Right renal pelvis (tissue), 4 donors: ENCODE measurements at places on chromosomes 2 and 18. TPM values are rescaled to one million over a fixed set of nuclear protein-coding genes. Genes with fewer than 3 reads are reported as not detected.

DNA sequence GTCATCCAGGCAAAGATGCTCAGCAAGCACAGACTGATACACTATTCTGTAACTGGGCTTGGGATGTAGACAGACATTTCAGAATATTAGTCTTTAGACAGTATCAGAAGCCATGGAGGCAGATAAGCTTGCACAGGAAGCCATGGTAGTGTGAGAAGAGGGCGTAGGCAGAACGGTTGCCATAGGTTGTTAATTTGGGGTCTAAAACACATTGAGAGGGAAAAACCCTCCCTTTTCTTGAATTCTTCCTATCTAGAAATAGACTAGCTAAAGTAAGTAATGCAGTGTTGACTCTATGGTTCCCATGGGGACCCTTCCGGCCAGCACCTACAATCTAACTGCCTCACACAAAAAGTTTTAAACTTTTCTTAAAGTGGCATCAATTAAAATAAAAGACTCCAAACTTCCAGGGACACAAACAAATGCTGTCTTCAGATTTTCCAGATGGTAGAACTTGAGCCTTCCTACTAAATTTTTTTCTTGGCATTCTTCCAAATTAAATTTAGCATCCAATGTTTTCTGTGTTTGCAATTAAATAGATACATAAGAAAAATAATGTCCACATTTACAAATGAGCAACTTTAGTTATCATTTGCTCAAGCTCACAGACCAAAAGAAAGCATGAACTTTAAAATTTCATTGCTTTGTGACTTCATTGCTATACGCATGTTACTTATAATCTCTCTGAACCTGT lies 1.9 kb downstream of the PRKRA start:
- DNase-seq, result no peak

TRIM43 gene
- 0.27 TPM for polyA plus RNA-seq

- no peak for DNase-seq
These were observed 41.7 kb downstream of the SUMO1 start for GRCh38 chr2:202196727-202197126.

GRCh38 chr2:210584834-210585233 lies 28.4 kb downstream of the CPS1 start:
- DNase-seq, result no peak

DNA sequence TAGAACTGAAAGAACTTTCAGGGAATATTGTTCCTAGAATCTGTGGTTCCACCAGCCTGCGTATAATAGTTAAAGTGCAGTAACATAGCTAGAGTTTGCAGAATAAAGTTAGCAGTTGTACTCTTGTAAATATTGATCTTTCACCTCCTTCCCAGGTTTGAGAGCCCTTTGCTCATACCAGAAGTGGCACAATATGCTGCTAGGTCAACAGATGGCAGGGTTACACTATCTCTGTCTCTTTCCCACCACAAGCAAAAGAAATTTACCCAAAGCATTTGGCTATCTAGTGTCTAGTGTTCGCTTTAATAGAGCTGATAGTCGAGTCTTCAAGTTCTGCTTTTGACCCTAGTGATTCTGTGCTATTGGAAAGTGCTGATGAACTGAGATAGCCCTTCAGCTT lies 119.0 kb upstream of the KLHL14 start:
- no peak for DNase-seq

IL36G gene
- polyA plus RNA-seq, result 0.29 TPM

DNA sequence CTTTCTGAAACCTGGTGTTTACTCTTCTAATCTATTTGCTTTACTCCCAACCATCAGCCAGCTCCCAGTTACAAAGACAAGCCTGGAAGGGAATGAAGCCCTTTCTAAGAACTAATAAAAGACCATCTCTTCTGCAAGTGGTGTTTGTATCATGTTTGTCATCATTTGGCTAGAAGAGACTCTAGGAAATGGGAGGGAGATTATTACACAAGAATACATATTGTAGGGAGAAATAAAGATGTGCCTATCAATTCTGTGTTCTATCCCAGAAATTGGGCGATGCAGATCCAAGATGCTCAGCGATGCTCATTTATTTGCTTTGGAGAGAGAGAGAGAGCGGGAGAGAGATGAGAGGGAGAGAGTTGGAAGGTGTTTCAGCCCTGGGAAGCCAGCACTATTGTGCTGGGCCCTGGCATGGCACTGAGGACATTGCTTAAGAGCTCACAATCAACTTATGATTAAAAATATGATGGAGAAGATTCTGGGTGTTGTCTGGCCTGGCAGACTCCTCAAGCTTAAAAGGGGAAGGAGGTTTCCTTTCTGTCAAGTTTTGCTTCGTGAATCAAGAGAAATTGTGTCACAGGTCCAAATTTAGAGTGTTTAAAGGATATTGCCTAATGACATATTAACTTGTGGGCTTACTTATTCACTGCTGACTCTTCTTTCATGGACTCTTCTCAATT lies 41.8 kb upstream of the AFF3 start:
- DNase-seq, result no peak

DNA sequence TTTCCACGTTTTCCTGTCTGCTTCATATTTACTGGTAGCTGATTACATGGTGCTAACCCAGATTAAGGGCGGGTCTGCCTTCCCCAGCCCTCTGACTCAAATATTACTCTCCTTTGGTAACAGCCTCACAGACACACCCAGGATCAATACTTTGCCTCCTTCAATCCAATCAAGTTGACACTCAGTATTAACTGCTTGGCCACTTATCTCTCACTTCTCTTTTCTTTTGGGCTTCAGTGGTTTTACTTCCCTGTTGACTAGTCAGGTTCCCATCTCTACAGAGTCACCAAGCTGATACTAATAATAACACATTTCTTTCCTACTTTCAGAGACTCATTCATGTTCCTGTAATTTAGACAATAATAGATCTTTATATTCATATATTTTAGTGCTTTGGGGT lies 302.2 kb upstream of the MAP2 start:
- DNase-seq, result no peak

- no peak for DNase-seq
These were observed 160.6 kb upstream of the RMP24 start for GRCh38 chr18:35811896-35812295.

GRCh38 chr2:149100739-149101699 lies 62.5 kb downstream of the LYPD6B start:
- no peak for DNase-seq

CD207 gene
- 0.17 TPM for polyA plus RNA-seq

DNA sequence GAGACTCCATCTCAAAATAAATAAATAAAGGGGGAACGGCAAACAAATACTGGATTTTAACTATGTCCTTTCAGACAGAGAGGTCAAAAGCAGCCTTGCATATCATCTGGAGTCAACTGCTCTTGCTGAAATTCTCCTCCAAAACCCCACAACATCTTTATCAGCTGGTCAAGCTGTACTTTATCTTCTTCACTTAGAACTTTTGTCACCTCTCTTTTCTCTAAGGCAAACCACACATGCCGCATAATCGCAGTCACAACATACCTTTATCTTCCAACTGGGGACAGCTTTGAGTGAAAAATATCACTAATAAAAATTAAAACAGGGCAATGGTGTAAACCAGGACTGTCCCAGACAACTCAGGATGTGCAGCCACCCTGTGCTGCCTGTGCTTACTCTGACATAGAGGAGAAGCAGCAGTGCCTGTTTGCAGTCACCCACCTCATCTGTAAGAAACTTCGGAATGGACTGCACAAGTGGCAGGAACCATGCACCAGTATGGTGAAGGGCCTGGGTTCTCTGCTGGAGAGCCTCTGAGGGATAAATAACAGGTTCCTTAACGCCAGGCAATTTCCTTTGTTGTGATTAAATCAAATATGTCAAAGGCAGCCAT lies 6.2 kb downstream of the MPPE1 start:
- DNase-seq, result no peak

DNA sequence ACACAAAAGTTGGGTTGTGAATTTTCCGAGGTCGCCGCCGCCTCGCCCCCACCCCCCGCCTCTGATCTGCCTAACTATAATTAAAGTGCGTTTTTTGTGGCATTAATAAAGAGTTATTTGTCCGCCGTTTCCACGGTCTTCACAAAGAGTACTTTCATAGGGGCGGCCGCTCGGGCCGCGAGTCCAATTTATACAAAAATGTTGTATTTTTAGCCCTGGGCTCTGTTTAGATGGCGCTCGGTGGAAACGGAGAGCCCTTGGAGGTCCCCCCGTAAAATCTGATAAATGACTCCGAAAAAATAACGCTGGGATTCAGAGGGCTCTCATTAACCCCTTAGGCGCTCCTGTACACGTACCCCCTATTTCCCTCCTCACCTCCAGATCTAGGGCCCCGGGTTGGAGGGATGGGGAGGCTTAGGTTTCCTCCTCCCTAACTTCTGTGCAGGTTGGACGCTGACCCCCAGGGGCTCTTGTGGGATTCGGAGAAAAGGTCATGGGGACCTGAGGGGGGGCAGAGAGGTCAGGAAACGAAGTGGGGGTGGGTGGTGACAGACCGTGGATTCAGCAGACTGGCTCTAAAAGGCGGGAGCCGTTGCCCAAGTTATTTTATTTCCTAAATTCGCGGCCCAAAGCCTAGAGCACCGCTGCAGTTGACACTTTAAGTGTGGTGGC lies 1.9 kb downstream of the CYP26B1 start:
- DNase-seq, result no peak

DNA sequence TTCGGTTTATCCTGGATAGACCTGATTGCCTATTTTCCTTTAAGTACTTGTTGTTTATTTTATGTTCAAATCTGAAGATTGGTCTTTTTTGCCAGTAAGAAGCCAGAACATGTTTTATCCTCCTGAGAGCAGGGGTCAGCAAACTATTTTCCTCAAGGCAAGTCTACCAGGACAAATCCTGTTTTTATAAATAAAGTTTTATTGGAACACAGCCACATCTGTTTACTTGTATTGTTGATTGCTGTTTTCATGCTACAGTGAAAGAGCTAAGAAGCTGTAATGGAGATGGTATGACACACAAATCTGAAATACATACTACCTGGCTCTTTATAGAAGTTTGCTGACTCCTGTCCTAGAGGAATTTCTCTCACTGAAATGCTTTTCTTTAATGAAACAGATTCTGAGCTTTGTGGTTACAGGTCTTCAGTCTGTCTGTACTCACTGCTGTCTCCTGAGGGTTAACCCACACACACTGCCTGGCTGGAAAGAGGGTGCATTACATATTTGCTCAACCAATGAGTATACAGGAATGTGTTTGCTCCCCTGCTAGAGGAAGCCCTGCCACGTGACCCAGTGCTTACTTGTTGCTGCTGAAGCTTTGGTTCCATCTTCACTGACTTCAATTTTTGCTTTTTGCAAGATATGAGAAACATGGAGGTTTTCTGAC lies 22.6 kb downstream of the MRPL44 start:
- DNase-seq, result no peak

DNA sequence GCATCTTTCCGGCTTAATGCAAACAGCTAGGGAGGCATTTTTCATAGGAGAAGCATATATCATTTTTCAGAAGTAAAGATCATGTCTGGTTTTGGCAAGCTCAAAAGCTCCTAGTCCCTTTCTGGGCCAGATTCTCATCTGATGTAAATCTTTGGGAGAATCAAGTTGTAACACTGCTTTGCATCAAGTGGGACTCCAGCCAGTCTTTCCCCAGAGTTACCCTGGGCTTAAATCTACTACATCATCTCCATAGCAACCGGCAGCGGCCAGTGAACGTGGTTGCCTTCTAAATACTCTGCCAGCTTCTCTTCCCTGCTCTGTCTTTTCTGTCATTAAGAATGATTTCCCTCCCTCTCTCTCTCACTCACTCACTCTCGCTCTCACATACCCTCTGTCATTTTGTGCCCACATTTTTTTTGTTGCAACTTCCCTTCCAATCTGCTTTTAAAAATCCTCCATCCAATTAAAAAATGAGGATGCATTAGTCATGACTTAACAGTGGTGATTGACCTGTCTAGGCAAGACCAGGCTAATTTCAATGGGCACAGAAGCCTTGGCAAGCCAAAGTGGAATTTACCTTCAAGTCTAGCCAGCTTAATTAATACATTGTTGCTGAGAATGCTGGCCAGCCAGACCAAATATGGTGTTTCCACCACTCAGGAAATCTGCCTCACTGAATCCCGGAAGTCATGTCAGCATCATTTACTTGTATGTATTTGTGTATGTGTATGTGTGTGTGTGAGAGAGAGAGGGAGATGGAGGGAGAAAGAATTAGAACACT lies 93.0 kb downstream of the NRP2 start:
- no peak for DNase-seq

GRCh38 chr2:200786423-200786822 lies 25.3 kb upstream of the BZW1 start:
- DNase-seq, result no peak

DNA sequence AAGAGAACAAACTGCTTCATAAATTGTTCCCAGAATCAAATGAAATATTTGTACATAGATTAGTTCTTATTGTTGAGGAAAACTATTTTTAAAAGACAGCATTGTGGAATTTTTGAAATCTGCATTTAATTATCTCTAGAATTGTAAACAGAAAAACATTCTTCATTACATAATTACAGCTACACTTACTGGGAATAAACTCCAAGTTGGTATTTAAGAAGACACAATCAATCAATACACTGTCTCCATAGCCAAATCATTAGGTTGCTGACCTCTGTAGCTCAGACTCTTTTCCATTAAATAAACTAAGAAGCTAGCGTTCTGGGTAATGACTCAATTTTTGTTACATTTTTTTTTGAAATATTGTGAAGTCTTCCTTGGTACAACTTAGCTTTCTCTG lies 70.2 kb upstream of the PIEZO2 start:
- no peak for DNase-seq

GRCh38 chr2:68458981-68459380 lies 8.1 kb downstream of the FBXO48 start:
- DNase-seq, result no peak

GRCh38 chr2:151668737-151669136 lies 65.5 kb downstream of the NEB start:
- no peak for DNase-seq

GRCh38 chr2:234565842-234566619 lies 69.2 kb upstream of the ARL4C start:
- no peak for DNase-seq

GRCh38 chr2:233917116-233917515 lies at the start of gene TRPM8:
Gene TRPM8 (plus strand): TSS chr2:233917373. CDS start chr2:233926538, 9,165 bp downstream.
- no peak for DNase-seq

- no peak for DNase-seq
These were observed 37.1 kb downstream of the TEX51 start for GRCh38 chr2:126935774-126936173.

DNA sequence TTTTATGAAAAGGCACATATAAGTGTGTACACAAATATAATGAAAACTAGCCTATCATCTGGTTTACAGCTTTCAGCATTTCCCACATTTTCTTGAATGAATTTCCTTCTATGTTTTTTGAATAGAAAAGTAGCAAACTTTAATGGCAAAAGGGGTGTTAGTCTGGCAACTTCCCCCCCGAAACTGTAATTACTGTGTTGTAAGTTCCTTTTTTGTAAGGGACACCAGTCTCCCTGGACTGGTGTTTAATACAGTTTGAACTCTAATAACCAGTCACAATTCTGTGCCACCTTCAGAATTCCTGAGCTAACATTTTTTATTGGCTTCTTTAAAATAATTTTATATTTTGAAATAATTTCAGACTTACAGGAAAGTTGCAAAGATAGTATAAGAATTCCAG lies 94.2 kb downstream of the ACSL3 start:
- DNase-seq, result no peak

- DNase-seq, result no peak
These were observed 341.0 kb upstream of the KYNU start for GRCh38 chr2:142536492-142536891.
